A549 treated with RU486 at 1 μM for 4 hours (cell line): ENCODE measurements at places on chromosomes 16 and 17. TPM values are rescaled to one million over a fixed set of nuclear protein-coding genes. Genes with fewer than 3 reads are reported as not detected.

Gene NEUROD2
- not detected in 5 replicates for total RNA-seq

Gene SCGB1C2
- not detected in 5 replicates for total RNA-seq

Gene CACNG5
- total RNA-seq: 0.10 TPM in 1 of 5 replicates, not detected in the others

Gene CHST4
- total RNA-seq: 0.05 to 0.08 TPM in 2 of 5 replicates, not detected in the others

Gene NPIPB6
- 1.6 to 2.0 TPM (median 1.9 TPM) in 5 replicates for total RNA-seq

Gene KRTAP3-1
- total RNA-seq: not detected in 5 replicates

Gene NUTF2
- total RNA-seq: 237 to 270 TPM (median 244 TPM) in 5 replicates

Gene PHLPP2
- 6.4 to 10.8 TPM (median 9.6 TPM) in 5 replicates for total RNA-seq
